ENCODE measurements at places on chromosomes 6 and 20. TPM values are rescaled to one million over a fixed set of nuclear protein-coding genes. Genes with fewer than 3 reads are reported as not detected.

DNA sequence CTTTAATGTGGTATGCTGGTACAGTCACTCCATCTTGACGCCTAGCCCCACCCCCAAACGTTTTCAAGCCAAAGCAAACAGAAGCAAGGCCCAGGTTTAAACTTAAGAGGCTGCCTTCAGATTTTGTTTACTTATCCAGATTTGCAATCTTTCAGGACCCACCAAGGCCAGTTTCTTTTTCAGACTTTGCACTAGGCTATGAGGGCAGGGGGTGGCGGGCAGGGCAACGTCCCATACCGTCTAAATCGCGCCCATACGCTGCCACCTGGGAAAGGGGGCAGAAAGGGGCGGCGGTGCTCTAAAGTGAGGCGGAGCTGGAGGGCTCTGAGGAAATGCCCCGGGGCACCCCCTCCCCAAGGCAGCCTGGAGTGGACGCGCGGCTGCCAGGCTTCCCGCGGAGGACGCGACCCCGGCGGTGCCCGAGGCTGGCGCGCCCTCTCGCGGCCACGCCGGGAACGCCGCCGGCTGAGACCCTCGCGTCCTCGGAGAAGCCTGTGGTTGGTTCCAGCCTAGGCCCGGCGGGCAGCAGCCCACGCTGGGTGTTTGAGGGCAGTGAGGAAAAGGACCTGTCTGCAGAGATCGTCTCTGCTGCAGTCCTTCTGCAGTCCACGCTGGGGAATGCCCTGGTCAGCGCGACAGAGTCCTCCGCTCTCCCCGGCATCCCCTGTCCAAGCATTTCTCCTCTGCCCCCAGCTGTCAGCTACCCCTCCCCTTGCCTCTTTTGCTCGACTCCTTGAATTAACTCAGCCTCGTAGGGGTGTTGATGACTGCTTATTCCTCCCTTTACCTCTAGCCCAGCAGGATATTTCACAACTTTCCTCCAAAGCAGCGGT lies 129.2 kb upstream of the PRND start:
- DNase-seq = no peak

DNA sequence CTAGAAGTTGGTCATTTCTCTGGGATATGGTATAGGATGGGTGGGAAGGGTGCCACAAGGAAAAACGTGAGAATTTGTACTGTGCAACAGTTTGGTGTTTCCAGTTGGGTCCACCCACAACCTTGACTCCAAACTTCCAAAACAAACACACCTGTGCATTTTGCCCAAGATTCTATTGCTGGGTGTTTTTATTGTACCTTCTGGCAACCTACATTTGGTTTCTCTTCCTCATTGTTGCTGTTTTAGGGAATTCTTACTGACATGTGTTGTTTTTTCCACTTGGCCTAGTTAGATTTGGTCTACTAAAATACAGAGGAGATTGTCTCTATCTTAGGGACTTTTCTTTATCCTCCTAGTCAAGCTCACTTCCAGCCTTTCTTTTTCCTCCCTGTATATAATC lies 16.7 kb downstream of the TULP4 start:
- no peak for DNase-seq

GRCh38 chr6:122806291-122806690 lies 17.2 kb downstream of the SMPDL3A start:
- DNase-seq = no peak

- no peak for DNase-seq
Observed at GRCh38 chr6:41367700-41368099, 32.3 kb downstream of the NCR2 start.

Gene EDN3
- total RNA-seq = 0.16 TPM

Data from ureter (tissue), 1 donor.